COLO829 (cell line): ENCODE measurements at places on chromosomes 11 and 22.
A peak's percentile ranks its signal among the peaks of the same experiment; 100 is the strongest.

GRCh38 chr11:131178596-131178995, 191.8 kb upstream of the NTM start:
- no peak for DNase-seq

- DNase-seq, result no peak
Observed at GRCh38 chr22:26453216-26453615, 24.2 kb downstream of the ASPHD2 start.

GRCh38 chr11:45362636-45363035, 76.5 kb upstream of the SYT13 start:
- DNase-seq, result no peak

DNA sequence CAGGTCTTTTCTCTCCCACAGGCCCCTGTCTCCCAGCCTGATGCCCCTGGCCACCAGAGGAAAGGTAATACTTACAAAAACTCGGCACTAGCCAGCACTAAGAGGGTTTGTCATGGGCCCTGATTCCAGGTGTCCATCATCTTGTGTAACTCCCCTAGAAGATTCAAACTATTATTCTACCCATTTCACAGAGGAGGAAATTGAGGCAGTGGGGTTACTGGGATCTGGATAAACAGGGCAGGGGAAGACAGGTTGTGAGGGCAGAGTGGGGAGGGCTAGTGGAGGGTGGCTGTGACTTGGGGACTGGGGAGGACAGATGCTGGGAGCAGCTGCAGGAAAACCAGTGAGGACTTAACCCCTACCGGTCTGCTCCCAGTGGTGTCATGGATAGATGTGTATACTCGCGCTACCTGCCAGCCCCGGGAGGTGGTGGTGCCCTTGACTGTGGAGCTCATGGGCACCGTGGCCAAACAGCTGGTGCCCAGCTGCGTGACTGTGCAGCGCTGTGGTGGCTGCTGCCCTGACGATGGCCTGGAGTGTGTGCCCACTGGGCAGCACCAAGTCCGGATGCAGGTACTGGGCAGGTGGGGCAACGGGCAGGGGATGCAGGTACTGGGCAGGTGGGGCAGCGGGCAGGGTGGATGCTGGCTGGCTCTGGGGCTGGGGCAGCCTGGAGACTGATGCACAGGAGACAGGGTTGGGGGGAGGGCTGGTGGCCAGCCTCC, 1.2 kb downstream of the VEGFB start:
- no peak for DNase-seq

- DNase-seq, result no peak
Observed at GRCh38 chr22:41989246-41989645, 9.3 kb upstream of the WBP2NL start.

- DNase-seq, result peak; percentile 60
Observed at GRCh38 chr11:124676386-124676785, 2.7 kb downstream of the SPA17 start.

DNA sequence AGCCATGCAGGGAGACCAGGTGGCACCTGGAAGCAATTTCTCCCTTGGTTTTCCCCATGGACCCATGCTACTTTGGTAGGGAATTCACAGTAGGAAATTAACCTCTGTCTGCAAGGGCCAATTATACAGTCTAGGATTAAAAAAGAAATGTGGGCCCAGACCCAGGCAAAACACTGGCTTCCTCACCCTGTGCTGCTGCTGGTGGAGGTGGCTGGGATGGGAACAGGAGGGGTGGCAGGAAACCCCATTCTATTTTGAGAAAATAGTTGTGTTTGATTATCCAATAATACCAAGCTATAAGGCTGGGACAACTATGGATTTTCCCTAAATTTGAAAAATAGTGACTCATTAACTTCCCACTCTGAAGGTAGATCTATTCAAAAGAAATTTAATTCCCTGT, 417.0 kb upstream of the NARS2 start:
- no peak for DNase-seq

- no peak for DNase-seq
Observed at GRCh38 chr11:45606514-45607281, 58.7 kb downstream of the CHST1 start.

- DNase-seq, result no peak
Observed at GRCh38 chr11:66318600-66318970, 1.7 kb upstream of the CD248 start.

DNA sequence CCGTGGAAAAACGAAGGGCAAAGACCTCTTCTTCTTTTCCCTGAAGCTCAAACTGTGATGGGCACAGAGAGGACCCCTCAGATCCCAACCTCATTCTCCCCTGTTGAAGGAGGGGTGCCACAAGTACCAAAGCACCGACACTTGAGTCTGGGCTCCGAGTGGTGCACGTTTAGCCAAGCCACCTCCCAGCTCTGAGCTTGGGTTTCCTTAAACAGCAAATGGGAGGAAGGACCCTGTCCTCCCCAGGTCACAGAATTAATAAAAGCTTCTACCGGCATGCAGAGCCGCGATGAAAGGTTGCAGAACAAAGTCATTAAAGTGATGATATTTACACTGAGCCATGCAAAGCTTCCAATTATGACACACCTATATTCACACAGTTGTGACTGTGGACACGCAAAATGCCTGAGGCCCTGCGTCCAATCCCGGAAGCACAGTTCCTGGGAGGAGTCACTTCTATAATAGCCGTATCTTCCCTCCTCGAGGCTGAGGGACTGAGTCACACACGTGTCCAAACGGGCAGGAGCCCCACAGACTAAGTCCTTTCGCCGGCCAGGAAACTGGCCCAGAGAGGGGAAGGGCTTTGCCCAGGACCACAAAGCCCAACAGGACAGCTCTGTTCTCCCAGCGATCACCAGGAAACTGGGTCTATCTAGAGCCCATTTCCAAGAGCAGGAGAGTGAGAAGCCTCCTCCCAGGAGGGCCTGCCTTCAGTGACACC, 922 bp upstream of the CSNK1E start:
- peak; percentile 94 for DNase-seq

DNA sequence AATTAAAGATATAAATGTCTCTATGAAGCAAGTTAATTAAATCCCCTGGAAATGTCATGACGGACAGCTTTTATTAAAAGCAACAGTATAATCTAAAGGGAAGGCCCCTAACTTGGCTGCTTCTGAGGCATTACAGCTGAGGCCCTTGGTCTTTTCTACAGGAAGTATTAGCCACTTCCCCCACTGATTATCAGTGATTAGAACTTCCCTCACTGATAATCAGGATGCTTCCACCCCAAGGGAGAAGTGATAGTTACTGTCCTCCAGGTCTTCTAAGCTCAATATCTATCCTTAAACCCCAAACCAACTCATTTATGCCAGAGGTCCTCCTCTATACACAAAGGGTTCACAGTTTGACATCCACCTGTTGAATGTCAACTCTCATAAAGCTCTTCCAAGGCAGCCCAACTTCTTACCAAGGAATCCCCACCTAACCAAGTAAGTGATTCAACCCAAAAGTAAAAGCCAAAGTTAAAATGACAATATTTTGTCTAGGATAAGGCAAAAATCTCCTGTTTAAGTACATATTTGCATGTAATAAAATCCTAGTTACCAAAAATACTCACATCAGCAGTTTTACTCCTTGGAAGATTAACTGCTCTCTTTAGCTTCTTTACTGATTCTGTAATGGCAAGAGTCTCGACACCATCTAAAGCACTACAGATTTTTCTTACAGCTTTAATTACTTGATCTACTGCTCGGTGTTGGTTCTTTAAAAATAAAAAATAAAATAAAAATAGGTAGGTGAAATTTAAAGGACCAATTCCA, 58.6 kb upstream of the RPS13 start:
- no peak for DNase-seq

DNA sequence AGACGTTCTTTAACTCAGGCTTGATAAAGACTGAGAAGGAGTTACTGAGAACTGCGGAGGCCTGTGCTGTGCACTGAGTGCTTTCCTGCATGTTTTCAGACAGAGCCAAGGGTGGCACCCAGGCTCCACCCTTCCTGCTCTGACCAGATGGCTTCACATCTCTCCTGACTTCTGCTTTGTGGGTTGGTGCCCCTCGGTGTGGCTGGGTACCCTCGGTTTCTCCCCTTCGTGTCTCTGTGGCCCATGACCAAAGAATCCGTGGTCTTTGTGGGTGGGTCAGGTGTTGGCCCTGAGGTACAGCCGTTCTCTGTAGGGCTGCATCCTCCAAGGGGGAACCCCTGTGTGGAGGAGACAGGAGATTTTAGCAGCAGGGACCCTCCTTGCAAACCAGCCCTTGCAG, 34.3 kb downstream of the GRIK4 start:
- DNase-seq, result no peak

- no peak for DNase-seq
Observed at GRCh38 chr11:64032050-64032449, 3.7 kb upstream of the FLRT1 start.

DNA sequence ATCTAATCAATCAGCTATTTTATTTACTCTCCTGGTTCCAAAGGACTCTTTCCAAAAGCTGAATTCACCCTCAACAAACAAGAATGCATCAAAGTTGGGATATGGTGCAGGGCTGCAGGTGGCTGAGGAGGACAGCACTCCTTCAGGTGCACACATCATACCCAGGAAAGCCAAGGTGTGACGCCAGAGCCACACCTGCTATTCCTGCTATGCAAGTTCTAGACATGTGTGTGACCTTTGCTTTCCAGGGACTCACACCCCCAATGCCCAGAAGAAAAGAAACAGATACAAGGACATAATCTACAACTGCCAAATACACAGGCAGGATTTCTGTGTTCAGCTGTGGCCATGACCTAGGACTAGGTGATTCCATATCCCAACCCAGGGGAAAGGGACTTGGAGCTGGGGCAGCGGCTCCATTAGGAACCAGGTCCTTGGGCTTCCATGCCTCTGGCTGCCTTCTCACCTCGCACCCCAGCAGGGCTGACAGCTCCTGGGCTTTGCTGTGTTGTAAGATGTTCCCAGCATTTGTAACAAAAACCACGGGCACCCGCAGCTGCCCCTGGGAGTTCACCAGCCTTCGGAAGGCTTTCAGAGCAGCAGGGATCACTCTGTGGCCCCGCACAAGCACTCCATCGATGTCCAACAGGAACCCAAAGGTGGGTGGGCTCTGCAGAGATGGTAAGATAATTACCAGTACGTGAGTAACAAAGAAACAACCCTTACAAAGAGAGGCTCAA, 9.8 kb downstream of the HDHD5 start:
- no peak for DNase-seq

DNA sequence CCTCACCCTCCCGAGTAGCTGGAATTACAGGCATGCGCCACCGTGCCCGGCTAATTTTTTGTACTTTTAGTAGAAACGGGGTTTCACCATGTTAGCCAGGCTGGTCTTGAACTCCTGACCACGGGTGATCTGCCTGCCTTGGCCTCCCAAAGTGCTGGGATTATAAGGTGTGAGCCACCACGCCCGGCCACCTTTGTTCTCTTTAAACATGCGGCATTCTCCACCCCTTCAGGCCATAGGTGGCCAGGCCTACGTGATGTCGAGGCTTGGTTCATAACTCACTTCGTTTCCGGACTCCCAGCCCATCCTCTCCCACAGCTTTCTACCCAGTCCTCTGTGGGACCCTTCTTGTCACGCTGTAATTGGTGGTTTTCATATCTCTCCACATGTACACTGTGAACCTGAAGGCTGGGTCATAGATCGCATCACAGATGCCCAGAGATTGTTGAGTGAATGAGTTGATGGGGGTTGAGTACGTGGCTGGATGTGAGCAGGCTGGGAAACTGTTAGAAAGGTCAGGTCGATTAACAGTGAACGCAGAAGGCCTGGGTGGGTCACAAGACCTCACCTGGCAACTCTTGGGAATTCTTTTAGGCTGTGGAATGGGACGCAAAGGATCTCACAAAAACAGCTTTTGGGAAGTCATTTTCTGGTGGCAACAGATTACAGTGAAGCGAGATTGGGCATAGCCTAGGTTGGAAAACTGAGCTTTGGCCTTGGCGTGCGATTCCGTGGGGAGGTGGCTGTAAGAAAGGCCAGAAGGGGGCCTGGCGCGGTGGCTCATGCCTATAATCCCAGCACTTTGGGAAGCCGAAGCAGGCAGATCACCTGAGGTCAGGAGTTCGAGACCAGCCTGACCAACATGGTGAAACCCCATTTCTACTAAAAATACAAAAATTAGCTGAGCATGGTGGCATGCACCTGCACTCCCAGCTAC, 44.5 kb downstream of the ST14 start:
- no peak for DNase-seq

DNA sequence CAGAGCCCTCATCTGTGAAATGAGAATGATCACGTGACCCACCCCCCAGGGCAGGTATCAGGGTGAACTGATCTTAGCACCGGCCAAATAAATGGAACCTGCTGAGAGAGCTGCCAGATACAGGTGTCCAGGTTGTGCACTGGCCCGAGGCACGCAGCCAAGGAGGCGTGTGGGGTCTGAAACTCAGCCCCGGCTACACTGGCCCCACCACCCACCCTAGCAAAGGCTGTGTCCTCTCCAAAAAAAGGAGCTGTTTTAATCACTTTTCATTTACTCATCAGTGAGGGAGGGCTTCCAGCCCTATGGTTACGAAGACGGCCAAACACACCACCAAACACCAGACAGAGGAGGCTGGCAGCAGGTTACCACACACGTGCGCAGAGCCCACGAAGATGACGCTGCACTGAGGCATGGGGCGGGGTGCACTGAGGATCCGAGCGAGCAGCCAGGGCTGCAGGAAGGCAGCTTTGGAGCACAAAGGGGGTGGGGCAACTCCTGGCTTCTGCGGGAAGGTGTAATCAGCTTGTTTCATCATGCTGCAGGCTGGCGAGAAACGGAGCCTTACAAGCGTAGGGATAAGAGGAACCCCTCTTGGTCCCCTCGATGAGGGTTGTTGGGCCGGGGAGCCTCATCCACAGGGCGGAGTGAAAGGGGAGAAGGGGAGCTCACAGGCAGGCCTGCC, 19.5 kb upstream of the SLC22A12 start:
- no peak for DNase-seq
